ENCODE measurements at places on chromosomes 1 and 21.

- DNase-seq: no peak
These were observed 637.3 kb downstream of the MATN1 start for GRCh38 chr1:30085811-30086770.

GRCh38 chr1:230867101-230867902 is 1.0 kb downstream of the C1orf198 start:
- DNase-seq: no peak

GRCh38 chr1:226063977-226064815 is 1.7 kb downstream of the H3-3A start:
- no peak for DNase-seq

GRCh38 chr1:113691184-113691583 is 68.1 kb downstream of the PHTF1 start:
- DNase-seq: no peak

- DNase-seq: no peak
These were observed 28.1 kb downstream of the SPSB1 start for GRCh38 chr1:9320520-9321479.

DNA sequence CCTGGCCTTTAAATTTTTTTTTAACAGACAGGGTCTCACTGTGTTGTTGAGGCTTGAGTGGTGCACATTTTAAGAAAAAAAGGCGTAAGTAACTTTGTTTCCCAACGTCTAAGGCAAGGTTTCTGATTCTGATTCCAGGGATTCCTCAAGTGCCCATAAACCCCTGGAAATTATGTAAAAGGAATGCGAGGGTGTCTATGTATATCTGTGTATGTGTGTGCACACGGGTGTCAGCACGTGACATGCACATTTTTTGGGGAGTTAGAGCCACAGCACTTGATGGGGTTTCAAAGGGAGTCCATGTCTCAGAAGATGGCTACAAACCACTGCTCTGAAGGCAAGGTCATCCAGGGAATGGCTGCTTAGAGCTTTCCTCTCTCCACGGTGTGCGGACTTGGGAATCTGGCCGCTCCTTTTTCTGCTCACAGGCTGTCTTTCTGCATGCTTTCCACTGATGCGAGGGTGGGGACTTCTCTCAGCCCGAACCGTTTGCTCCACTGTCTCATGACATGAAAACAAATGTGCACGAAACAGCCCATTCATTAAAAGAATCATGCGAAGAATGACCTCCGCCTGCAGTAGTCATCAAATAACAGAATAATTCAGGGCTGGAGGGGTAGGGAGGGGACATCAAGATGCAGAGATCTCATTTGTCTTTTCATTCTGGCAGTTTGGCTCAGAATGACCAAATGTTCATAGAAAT is 18.7 kb upstream of the RERE start:
- DNase-seq: no peak

- no peak for DNase-seq
These were observed 13.6 kb upstream of the ENAH start for GRCh38 chr1:225666495-225666894.

DNA sequence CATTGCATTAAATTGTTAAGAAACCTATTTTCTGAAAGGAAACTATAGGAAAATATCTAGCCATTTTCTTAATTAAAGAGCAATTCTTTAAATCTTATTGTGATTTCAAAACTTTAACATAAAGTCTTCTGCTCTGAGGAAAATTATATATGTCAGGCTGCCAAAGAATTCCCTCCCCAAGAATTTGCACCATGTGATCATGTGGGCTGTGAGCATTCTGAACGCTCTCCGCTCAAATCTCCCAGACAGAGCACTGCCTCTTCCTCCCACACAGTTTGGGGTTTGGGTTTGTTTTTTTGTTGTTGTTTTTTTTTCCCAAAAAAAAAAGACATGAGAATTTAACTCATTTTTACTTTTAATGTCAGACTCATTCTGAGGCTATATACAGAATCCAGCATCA is 155.9 kb upstream of the PALMD start:
- DNase-seq: no peak

DNA sequence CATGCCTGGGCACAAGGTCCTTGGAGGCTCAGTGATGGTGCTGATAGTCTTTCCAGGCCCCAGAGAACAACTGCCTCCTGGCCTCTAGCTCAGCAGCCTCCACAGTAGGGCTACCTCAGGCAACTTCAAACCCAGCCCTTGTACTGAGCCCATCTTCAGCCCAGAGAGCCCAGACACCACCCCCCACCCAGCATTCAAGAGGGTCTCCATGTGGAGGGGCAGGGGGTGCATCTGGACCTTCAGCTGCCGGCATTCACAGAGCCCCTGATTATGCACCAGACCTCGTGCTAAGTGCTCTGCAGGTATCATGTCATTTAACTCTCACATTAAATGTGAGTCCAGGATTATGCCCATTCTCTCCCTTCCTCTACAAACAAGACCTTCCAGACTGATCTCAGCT is 197.0 kb upstream of the ZC3H12A start:
- DNase-seq: no peak

DNA sequence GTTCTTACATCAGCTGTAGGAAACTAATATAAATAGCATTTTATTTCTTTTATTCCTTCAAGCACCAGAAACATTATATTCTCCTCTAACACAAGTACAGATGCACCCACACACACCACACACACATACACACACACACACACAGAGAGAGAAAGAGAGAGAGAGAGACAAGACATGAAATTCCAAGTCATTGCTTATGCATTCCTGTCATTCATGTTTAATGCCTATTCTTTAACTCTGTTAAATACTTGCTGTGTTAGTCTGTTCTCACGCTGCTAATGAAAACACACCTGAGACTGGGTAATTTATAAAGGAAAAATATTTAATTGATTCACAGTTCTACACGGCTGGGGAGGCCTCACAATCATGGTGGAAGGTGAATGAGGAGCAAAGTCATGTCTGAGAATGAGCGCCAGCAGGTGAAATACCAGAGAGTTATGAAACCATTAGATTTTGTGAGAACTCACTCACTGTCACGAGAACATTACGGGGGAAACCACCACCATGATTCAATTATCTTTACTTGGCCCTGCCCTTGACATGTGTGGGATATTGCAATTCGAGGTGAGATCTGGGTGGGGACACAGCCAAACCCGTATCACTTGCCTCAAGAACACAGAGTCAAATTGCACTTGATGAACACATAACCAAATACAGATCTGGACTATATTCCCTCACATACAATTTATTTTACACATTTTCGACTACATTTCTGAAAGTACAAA is 1058.1 kb upstream of the TMPRSS15 start:
- DNase-seq: no peak
